ENCODE measurements at places on chromosomes 6 and 20.

GRCh38 chr6:130852844-130853554 lies 25.8 kb downstream of the SMLR1 start:
- DNase-seq: no peak

DNA sequence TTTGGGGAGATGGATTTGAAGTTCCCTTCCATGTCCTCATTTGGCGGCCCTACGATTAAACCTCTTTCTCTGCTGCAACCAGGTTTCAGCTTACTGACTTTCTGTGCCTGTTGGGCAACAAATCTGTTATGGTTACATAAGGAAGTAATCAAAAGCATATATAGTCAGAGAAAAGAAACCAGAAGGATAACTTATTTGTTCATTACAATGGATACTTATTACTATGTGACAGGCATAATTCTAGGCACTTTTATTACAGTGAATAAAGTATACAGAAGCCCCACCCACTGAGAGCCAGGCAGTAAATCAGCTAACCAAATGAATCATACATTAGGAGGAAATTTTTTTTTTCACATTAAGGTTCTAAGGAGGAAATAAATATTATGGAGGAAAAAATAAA lies 9.6 kb upstream of the TRIM31 start:
- no peak for DNase-seq

GRCh38 chr6:21462519-21462852 lies 131.1 kb upstream of the SOX4 start:
- no peak for DNase-seq

DNA sequence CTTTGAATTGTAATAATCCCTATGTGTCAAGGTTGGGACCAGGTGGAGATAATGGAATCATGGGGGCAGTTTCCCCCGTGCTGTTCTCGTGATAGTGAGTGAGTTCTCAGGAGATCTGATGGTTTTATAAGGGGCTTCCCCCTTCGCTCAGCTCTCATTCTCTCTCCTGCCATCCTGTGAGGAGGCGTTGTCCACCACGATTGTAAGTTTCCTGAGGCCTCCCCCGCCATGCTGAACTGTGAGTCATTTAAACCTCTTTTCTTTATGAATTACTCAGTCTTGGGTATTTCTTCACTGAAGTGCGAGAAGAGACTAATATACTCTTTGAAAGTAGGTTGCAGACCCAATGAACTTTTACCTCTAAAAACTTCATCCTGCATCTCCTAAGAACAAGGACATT lies 39.2 kb upstream of the KCNG1 start:
- no peak for DNase-seq

- DNase-seq: no peak
Measured at GRCh38 chr6:123467392-123467791, 169.4 kb downstream of the TRDN start.

- no peak for DNase-seq
Measured at GRCh38 chr6:50824552-50824951, 5.9 kb downstream of the TFAP2B start.

GRCh38 chr6:11917951-11918738 lies 94.0 kb upstream of the HIVEP1 start:
- peak; percentile 26 for DNase-seq

GRCh38 chr6:36827261-36828079 lies 11.8 kb downstream of the CPNE5 start:
- no peak for DNase-seq

DNA sequence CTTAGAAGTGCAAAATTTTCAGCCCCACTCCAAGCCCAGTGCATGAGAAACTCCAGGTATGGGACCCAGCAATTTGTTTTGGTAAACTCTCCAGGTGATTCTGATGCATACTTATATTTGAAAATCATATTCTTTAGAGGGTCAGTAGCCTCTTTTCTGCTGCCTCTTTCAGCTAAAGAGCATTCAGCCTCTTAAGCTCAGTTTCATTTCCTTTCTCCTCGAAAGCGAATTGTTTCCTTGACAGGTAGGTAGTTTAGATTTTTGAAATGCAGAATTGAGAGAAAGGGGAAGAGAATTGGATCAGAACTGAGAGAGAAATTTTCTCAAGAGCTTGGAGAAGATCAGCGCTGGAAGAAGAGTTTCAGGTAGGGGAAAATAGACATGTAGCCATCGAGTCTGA lies 995.8 kb upstream of the FLRT3 start:
- no peak for DNase-seq

GRCh38 chr20:31719644-31720485 lies 2.8 kb downstream of the BCL2L1 start:
- no peak for DNase-seq

DNA sequence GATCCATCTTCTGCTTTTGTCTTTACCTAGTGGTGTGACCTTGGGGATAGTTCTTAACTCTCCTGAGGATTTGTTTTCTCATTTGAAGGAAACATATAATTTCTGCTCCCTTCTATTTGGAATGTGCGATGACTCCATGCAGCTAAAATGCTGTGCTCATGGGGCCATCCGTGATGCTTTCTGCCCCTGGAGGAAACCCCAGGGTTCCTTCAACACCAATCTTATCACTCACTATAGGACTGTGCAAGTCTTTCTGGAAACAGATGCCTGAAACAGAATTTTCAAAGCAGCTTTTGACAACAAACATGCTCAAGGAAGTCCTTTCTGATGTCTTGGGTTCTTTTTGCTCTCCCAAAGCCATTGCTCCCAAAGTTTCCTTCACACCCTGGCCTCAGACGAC lies 128.8 kb upstream of the GGTLC1 start:
- DNase-seq: no peak

DNA sequence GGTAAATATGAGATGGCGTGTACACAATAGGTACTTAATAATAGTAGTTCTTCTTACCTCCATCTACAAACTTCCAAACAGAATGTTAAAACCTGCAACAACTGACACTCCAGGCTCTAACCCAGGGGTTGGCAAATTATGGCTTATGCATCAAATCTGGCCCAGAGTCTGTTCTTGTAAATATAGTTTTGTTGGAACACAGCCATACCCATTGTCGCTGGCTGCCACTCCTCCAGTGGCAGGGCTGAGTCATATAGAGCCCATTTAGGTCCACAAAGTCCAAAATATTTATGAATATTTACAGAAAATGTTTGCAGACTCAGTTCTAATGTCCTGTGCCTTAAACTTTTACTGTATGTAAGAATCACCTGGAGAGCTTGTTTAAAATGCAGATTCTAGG lies 69.9 kb upstream of the BTBD3 start:
- no peak for DNase-seq

- no peak for DNase-seq
Measured at GRCh38 chr6:100456908-100457235, 7.8 kb downstream of the SIM1 start.

DNA sequence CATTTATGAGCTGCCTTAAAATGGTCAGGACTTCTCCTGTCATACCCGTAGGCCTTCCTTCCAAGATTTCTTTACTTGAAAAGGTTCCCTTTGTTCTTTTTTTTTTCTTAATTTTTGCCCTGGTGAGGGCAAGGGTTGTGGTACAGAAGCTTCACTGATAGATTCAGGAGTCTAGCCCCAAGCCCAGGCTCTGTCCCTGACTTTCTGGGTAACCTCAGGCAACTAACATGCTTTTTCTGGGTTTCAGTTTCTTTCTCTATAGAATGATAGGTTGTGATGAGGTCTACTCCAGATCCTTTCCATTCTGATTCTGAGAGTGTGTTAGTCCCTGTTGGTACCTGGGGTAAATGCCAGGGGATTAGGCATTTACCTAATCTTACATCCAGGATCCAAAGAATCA lies 21.2 kb downstream of the SNPH start:
- no peak for DNase-seq

- no peak for DNase-seq
Measured at GRCh38 chr20:38426006-38426897, 8.9 kb downstream of the SNHG17 start.

DNA sequence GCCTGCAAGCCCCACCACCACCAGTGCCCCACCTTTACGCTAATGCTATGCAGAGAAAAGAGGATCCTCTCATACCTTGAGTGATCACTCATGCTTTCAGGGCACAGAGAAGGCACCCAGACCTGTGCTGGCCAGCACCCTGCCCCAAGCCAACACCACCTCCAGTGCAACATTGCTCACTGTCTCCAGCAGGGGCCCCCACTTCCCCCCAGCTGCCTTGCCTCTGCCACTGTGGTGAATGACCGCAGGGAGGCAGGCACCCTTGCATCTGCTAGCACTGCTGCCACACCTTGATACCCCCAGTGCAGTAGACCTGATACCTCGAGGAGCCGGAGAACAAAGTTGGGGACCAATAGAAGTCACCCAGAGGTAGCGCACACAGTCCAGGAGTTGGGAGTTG lies 139.2 kb upstream of the PLN start:
- DNase-seq: no peak

- no peak for DNase-seq
Measured at GRCh38 chr20:63966944-63967322, 2.8 kb downstream of the ZNF512B start.

- no peak for DNase-seq
Measured at GRCh38 chr6:43891072-43891870, 121.3 kb downstream of the VEGFA start.

- DNase-seq: no peak
Measured at GRCh38 chr6:20001286-20001685, 164.1 kb downstream of the ID4 start.

DNA sequence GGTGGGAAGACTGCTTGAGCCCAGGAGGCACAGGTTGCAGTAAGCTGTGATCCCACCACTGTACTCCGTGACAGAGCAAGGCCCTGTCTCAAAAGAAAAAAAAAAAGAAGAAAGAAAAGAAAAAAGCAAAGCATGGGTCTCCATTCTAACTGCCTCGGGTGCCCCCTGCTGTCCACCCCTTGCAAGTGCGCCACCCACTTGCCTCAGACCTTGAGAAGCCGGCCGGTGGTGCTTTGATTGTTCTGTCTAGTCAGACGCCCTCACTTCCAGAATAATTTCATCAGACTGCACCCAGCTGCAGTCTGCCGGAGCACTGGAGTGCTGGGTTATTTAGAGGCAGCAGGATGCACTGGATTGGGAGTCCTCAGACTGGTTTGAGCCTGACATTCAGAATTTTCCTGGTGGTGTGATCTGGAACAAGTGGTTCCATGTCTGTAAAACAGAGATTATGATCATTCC lies 17.6 kb upstream of the TM9SF4 start:
- DNase-seq: peak; percentile 79

- no peak for DNase-seq
Measured at GRCh38 chr20:45890077-45890984, 677 bp downstream of the NEURL2 start.

- no peak for DNase-seq
Measured at GRCh38 chr6:8192067-8192466, 89.7 kb upstream of the EEF1E1 start.

GRCh38 chr20:15195378-15195777 lies 858.0 kb upstream of the FLRT3 start:
- no peak for DNase-seq

GRCh38 chr20:34891166-34892062 lies 15.0 kb downstream of the ACSS2 start:
- DNase-seq: no peak

DNA sequence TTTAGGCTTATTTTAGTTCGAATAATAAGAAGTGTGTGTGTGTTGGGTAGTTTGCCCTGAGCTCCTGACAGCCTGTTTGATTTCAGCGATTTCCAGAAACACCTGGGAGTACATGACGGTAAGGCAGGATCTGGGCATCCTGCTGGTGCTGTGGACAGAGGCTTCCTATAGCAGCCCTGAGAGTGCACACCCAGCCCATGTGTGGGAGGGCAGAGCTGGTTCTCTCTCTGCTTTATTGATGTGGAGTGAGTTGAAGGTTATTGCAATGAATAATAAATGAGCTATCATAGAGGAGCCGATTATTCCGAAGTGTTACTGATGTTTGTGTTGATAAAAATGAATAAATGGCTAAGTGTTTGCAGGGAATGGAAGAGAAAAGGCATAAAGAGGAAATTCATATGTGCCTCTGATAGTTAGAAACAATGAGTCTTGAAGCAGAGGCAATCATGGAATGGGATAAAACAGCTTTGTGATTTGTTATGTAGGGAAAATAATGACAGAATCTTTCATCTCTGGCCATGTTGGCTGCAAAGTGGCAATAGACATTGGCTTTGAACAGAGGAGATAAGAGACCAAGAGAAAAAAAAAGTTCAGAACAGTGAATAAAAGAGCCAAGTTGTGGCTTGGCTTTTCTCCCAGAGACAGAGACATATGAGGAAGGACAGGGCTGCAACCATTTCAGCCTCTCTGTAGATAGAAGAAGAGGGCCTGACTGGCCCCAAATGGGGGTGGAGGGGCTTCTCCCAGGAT lies 166.2 kb upstream of the CHD6 start:
- no peak for DNase-seq

DNA sequence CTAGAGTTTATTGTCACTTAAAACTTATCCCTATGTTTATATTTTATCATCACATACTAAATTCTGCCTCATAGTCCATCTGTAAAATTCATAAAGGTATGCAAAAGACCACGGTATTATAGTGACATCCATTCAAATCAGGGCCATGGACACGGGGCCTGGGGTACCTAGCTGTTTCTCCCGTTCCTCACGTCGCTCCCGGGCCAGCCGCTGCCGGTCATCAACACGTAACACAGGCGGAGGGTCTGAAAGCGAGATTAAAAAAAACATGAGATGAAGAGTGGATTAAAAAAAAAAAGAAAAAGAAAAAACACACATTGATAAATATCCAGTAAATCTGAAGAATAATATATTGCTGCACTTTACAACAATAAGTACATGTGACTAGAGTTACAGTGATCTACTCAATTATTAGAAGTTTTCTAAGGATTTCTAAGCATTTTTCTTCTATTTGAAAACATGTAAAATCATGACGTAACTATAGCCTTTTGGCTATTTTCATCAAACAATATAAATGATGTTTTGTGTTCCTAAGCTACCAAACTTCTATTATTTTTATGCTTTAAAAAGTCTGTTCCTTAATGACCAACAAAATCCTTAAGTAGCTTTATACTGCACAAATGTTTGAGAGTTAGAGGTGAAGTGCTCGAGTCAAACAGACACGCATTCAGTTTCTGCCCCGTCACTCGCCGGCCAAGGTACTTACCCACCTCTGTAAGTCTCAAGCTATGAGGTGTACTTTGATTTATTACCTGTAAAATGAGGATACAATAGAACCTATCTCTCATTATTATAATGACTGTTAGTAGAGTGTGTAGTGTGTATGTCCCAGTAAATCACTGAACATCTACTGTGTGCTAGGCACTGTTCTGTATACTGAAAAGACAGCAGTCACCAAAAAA lies 122.1 kb upstream of the BCLAF1 start:
- DNase-seq: no peak

DNA sequence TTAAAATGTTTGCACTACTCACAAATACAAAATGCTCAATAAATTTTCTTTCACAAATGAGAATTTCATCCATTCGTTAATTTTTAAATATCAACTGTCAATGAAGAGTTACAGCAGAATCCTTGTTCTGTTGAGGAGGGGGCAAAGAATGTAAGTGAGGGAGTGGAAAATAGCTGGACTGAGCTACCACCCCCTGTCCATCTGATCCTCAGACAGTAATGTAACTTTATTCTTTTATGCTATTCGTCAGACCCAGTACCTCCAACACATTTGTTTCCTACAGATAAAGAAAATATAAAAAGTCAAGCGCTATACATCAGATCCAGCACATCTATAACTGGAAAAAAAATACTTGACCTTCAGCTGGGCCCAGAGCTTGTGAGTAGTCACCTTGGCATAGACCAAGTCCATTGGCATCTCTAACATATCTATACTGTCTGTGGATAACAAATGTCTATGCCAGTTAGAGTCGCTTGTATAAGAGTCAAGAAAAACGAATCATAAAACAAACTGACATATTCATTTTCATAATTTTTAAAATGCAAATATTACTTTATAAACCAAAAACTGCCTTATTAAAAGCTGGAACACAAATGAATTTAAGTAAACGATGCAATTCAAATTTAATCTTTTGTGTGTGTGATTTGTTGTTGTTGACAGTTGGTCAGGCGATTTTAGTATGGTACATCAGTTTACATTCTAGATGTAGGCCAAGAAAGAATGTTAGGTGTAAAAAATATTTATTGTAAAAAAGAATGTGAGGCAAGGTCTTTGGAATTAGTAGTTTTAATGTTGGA lies 57.2 kb upstream of the HFE start:
- no peak for DNase-seq

Measured in HEK293T (cell line).